Left kidney (tissue), 8 donors: ENCODE measurements at places on chromosomes 4 and X.

DNA sequence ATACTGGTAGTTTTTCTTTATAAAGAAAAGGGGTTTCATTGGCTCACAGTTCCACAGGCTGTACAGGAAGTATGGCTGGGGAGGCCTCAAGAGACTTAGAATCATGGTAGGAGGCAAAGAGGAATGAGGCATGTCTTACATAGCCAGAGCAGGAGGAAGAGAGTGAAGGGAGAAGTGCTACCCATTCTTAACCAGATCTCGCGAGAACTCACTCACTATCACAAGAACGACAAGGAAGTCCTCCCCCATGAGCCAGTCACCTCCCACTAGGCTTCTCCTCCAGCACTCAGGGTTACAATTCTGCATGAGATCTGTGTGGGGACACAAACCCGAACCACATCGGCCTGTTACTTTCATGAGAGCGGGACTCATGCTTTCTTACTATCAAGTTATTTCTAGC lies 240.5 kb downstream of the TENM3 start:
- no peak for DNase-seq

DNA sequence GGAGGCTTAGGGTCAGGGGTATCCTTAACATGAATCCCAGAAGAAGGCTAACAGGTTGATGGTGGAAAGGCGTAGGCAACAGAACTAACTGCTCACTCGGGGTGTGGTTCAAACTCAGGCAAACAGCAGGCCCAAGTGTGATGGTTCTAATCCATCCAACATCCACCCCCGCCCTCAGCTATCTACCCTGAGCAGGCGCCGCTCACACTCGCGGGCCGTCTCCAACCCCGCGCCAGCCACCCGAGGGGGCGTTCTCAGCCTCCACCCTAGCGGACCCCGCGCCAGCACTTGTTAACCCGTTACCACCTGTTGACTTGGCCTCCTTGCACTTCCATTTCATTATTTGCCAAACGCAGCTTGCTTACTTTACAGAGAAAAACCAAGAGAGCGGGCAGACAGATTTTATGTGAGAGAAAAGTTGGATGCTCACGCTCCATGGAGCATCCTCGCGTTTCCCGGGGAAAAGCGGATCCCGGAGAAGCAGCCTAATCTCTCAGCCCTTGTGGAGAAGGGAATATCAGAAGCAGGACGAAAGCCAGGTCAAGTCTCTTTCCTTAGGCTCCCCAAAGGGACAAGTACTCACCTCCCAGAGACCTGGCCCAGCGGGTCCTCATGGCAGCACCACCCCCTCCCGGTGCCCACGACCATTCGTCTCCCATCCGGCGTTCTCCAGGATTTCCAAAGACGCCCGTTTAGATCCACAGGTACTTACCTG lies 773 bp downstream of the SNCA start:
- DNase-seq = peak; percentile 19

DNA sequence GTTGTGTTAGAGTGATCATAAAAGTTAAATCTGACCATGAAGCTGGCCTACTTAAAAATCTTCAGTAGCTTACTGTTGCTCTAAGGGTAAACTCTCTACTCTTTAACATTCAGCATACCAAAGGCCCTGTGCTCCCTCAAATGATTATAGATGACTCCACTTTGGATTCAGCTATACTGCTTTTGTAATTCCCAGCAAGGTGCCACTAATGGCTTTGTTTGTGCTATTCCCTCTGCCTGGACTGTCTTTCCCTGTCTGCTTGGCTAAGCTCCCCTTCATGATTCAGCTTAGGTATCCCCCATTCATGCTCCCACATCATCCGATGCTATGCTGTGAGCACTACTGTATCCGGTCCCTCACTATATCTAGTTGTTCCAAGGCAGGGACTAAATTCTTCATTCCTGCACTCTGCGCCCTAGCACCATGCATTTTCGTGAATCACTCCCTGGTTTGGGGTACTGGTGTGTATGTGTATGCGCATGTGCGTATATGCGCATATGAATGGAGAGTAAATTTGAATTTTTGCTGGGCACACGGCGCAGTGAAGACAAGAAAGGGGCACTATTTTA lies 453 bp upstream of the PBDC1 start:
- DNase-seq = no peak

GRCh38 chrX:25296850-25297249 lies 281.1 kb upstream of the ARX start:
- DNase-seq = no peak

- DNase-seq = no peak
These were observed 11.9 kb upstream of the DCAF4L1 start for GRCh38 chr4:41969671-41970070.

DNA sequence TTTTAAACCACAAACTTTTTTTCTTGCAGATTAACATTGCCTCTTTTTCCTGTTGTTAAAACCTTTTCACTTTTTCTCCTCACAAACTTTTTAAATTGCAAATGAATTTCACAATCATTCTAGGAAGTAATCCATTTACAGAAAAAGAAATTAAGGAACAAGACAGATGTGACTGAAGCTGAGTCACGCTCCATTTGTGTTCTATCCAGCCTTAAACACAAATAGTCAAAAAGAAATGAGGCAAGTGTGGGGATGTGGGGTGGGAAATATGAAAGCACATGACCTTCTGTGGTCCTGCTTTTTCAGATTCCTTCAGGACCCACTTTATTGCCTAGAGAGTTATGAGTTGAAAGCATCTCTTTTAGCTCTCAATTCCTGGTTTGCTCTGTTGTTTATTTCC lies 197.0 kb downstream of the ADGRL3 start:
- no peak for DNase-seq

DNA sequence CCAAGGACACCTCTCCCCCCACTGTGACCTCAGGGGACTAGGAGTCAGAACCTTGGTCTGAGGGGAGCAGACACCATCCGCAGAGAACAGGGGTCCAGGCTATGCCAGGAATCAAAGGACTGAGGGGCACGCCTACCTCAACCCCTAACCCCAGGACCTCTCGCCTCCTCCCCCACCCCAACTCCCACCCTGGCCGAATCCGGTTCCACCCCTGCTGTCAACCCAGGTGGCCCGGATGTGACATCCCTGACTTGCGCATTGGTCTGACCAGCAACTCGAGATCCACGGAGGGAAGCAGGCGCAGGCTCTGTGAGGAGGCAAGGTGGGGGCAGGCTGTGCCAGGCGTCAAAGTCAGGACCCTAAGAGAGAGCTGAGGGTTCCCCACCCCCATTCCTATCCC lies 468 bp upstream of the MAGEA4 start:
- DNase-seq = no peak

- DNase-seq = no peak
These were observed 237.0 kb downstream of the MGST2 start for GRCh38 chr4:139902321-139903320.

- DNase-seq = no peak
These were observed 108.2 kb upstream of the FAM9C start for GRCh38 chrX:13152518-13153185.

DNA sequence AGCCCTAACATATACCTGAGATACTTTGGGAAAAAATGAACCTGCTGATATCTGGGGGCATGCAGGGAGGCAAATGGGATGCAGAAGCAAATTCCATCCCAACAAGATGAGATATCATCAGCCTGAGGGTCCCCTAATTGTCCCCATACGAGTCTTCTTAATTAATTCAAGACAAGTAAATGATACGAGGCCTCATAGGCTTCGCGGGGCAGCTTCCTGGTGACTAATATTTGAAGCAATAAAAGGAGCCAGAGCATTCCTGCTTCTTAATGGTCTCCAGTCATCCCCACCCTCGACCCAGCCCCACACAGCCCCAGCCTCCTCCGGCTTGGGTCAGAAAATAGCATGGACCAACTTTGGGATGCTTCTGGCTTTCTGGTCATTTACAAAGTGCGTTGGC lies 99.6 kb upstream of the MSX1 start:
- DNase-seq = no peak

- DNase-seq = no peak
These were observed 40.1 kb upstream of the HELT start for GRCh38 chr4:184978211-184978610.

- no peak for DNase-seq
These were observed 263.8 kb downstream of the NKX6-1 start for GRCh38 chr4:84235126-84235944.

GRCh38 chrX:111395149-111395548 lies 16.8 kb downstream of the DCX start:
- DNase-seq = no peak

- no peak for DNase-seq
These were observed 16.4 kb upstream of the ADD1 start for GRCh38 chr4:2827071-2827873.

DNA sequence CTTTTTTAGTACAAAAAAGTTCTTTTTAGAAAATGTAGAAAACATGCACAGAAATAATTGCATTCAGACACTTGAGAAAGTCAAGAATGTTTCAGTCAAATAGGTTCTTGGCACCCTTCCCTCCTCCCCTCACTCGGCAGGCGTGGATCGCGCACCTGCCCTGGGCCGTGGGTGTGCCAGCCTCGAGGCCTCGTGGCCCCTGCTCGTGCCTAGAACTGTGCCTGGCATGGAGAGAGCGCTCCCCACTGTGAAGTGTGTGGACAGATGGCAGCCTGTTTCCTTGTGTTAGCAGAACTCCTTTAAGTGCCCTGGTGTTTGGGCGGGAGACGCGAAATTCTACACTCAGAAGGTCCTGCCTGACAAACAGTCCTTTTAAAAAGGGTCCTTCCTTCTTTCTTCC lies 14.7 kb downstream of the RGS12 start:
- DNase-seq = no peak

DNA sequence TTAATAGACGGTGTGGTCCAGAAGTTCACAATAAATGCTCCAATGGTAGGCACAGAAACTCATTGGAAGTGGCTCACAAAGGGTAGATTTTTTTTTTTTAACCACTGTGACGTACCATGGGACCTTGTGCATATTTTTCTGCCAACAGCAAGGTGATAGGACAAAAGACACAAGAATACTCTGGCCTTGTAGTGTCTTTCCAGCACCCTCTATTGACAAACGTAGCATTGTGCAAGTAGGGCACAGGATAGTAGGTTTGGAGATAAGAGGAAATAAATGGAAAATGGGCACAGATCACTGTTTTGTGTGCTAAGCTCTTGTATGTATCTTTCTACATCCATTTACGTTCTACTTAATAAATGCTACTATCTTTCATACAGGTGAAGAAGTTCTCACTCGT lies 2054.9 kb downstream of the PCDH7 start:
- DNase-seq = peak; percentile 6

GRCh38 chr4:54709400-54709799 lies 51.6 kb downstream of the KIT start:
- peak; percentile 36 for DNase-seq

DNA sequence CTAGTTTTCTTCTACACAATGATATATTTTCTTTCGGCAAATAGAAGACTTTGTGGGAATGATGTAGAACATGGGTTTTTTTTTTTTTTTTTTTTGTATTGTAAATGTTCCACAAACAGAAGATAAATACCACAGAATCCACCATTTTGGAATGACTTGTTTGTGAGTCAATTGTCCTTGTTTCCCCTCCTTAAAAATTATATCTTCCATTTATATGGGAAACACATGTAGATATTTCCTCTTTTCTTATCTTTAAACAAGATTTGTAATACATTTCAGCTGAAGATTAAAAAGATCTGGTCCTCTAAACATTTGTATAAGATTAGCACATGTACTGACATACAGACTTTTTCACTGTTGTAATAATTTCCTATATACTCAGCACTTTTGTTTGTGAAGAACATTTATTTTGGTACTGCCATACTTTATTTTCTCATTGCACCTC lies 304.6 kb downstream of the SPRY1 start:
- no peak for DNase-seq

GRCh38 chrX:153491918-153492317 lies 2.9 kb upstream of the BGN start:
- DNase-seq = no peak

GRCh38 chr4:141497627-141498026 lies 138.8 kb upstream of the IL15 start:
- DNase-seq = no peak

- DNase-seq = no peak
These were observed 232.9 kb upstream of the F9 start for GRCh38 chrX:139297638-139298037.

DNA sequence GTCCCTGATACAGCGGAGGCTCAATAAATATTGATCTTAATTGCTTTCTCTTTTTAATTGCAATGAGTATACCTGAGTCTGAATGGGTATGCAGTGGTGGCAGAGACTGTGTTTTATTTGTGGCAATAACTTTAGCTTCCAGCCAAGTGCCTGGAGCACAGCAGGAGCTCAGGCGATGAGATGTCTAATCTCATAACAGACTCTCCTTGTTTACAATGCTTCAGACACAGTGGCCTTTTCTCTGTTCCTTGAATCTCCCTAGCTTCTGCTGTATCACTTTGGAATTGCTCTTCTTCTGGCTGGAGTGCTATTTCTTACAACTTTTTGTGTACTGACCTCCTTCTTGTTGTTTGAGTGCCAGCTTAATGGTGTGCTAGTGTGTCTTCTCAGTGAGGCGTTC lies 91.5 kb upstream of the UNC5C start:
- DNase-seq = no peak

GRCh38 chrX:41688156-41688555 lies 617 bp upstream of the GPR34 start:
- DNase-seq = no peak

- DNase-seq = no peak
These were observed 221.2 kb upstream of the CNKSR2 start for GRCh38 chrX:21153033-21153432.

DNA sequence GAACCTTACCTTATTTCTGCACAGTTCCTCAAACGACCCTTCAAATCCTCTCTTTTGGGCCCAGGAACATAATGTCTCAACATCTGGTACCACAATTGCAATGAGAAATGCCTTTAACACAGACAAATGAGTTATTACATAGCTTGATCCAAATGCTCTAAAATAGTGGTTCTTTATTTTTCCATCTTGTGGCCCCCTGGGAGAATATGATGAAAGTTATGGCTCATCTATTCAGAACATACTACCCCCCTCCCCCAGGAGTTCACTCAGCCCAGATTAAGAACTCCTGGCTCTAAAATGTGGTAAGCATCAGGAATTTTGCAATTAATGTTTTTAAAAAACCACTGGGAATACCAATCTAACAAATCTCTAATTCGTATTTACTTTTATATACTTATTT lies 23.9 kb upstream of the CENPU start:
- DNase-seq = no peak

- DNase-seq = no peak
These were observed 255.2 kb upstream of the SFRP2 start for GRCh38 chr4:154044108-154044531.

GRCh38 chr4:1047106-1047975 lies 35.9 kb downstream of the FGFRL1 start:
- DNase-seq = no peak

GRCh38 chr4:75698162-75698962 lies 25.2 kb upstream of the G3BP2 start:
- DNase-seq = no peak

- peak; percentile 50 for DNase-seq
These were observed 53.2 kb upstream of the ABCG2 start for GRCh38 chr4:88211473-88212252.

GRCh38 chr4:602559-602942 lies 22.8 kb upstream of the PDE6B start:
- peak; percentile 67 for DNase-seq

GRCh38 chr4:184142121-184143000 lies 75.3 kb downstream of the ENPP6 start:
- DNase-seq = no peak

- DNase-seq = no peak
These were observed 178.6 kb downstream of the DMD start for GRCh38 chrX:33032700-33033099.

- peak; percentile 80 for DNase-seq
These were observed 97.3 kb upstream of the DCLK2 start for GRCh38 chr4:149980941-149981340.

GRCh38 chr4:121411151-121411744 lies 30.4 kb upstream of the QRFPR start:
- DNase-seq = no peak

- no peak for DNase-seq
These were observed 51.4 kb upstream of the HHIP start for GRCh38 chr4:144594471-144594986.
